Brain (organoid and tissue), 16 donors: ENCODE measurements at places on chromosomes 4 and X.

DNA sequence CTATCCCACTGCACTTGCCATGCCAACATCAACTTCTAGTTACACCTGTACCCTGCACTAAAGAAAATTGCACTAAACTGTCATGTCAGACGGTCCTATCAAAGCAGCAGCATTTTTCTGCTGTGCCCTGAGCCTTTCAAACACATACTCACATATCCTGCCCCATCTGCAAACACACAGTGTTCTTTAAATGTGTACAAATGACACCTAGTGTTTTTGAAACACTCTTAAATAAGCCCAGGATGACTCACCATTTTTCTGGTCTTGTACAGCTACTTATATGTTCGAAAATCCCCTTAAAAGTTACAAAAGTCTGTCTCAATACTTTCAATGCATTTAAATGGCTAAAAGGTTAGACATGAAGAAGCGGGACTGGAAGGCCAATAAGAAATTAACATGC is 346.7 kb upstream of the PPARGC1A start:
- no peak for DNase-seq

DNA sequence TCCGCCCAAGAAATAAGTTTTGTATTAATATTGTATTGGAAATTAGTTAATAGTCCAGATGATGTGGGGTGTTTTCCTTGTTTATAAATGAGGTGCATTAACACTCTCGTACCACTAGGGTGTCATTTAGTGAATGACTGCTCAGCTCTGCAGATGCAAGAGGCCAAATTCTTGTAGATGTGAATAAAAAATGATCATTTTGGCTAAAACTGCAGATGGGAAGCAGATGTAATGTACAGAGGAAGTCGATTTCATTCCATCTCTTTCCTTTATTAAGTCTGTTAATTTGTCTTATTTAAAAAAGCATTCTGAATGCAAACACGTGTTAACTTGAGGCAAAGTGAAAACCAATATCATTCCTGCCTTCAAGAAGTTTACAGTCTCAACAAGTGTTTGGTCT is 108.1 kb downstream of the DHX15 start:
- DNase-seq: no peak

GRCh38 chr4:26402458-26402857 is 81.6 kb downstream of the RBPJ start:
- no peak for DNase-seq

GRCh38 chr4:24912252-24913118 is at the start of gene CCDC149:
Gene CCDC149 (minus strand): TSS chr4:24913042. CDS start chr4:24912864, 178 bp downstream.
- peak; percentile 78 for DNase-seq

DNA sequence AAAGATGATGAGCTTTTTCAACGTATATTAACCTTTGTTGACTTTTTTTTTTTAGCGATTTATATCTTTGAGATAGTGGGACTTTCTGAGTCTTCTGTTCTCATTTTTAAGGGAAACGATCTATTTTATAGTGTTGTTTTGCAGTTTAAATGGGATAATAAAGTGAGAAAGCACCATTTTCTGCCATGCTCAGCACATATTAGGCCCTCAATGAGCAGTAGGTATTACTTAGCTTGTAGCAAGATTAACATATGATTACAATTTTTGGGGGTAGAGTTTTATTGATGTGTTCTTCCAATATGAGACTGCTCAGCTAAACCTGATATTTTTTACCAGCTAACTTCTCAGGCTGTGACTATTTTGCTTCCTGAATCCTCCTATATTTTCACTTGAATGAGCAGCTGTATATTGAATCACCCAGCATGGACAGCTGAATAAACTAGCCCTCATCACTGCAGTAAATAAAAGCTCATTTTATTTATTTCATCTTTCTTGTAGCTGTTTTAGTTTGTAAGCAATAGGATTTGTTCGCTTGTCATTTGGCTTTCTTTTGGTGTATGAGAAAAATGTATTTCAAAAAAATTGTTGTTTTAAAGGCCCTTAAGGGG is 43.7 kb downstream of the UGT8 start:
- DNase-seq: no peak

DNA sequence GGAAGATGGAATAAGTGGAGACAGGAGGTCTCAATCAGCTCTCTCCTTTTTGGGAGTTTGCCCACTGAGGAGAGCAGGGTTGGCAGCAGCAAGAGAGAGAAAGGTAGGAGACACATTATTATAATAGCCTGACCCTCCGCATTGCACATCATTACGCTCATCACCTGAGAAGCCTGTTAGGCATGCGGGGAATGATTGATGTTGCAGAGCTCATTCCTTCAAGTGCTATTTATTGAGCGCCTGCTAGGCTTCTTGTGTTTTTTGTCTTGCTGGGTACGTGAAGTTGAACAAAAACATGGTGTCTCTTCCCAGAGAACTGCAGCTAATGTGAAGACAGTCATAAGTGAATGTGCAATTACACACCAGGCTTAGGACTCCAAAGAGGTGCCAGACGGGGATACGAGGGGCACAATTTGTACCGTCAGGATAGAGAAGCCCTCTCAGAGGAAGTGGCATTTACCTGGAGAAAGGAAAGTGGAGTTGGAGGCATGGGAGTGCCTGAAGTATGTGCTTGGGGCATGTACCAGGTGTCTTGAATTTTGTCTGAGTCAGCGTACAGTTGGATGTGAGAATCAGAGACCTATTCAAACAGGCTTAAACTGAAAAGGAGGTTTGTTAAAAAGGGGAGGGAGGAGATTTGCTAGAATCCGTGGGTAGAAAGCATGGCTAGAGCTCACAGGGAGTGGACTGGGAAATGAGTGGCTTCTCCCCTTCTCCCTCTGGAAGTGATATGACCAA is 90.2 kb upstream of the SOD3 start:
- no peak for DNase-seq

DNA sequence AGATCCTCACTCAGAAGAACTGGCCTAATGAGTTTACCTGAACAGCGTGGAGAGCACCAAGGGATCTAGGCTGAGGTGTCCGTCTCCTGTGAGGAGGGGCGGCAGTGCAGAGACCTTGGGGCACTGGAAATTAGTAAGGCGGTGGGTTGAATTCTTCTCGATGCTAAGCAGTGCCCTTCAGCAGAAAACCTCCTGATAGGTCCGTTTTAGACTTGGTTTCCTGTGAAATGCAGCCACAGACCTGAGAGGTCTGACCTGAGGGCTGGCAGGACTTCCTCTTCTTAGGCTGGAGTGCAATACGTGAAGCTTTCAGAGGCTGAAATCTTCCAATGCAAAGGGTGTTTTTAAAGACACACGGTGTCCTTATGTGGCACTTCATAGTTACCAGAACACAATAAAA is at the start of gene CLNK:
CLNK (minus strand) TSS at position 138 of the 400 bp plus-strand sequence. CDS start 16,899 bp downstream, outside the sequence.
- no peak for DNase-seq

GRCh38 chr4:6752486-6752829 is 30.1 kb upstream of the KIAA0232 start:
- DNase-seq: no peak

- no peak for DNase-seq
Observed at GRCh38 chr4:42637867-42638266, 19.0 kb downstream of the ATP8A1 start.

GRCh38 chrX:79366556-79366872 is 620 bp downstream of the ITM2A start:
- no peak for DNase-seq

DNA sequence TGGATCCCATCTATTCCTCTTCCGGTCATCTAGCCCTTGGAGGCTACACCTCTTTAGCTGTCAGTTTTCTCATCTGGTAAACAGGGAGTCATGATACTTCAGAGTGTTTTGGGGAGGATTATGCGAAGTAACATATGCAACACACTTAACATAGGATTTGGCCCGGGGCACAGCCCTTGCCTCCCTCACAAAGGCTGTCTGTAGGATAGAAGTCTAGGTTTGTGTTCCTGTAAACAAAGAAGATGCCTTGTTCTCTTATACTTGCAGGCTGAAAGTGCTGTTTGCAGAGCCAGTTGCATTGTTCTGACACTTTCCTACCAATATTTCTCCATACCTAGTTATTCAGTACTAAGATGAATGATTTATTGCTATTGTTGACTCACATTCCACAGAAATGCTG is 2.2 kb upstream of the APELA start:
- no peak for DNase-seq

- peak; percentile 26 for DNase-seq
Observed at GRCh38 chr4:113952452-113953029, 26.9 kb downstream of the ARSJ start.

DNA sequence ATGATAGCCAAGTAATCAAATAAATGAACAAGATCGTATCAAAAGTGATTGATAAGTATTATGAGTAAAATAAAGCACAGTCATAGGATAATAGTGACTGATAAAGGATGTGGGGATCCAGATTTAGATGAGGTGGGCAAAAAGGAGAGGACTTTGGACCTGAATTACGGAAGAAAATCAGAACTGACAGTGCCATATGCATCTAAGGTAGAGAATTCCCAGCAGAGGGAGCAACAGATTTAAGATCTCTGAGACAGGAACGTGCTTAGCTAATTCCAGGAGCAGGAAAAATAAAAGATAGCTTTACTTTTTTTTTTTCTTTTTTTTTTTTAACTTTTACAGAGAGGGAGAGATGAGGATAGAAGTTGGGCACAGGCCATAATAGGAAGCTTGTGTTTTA is 189.9 kb downstream of the NWD2 start:
- peak; percentile 35 for DNase-seq
